ENCODE measurements at places on chromosomes 12 and 14.

DNA sequence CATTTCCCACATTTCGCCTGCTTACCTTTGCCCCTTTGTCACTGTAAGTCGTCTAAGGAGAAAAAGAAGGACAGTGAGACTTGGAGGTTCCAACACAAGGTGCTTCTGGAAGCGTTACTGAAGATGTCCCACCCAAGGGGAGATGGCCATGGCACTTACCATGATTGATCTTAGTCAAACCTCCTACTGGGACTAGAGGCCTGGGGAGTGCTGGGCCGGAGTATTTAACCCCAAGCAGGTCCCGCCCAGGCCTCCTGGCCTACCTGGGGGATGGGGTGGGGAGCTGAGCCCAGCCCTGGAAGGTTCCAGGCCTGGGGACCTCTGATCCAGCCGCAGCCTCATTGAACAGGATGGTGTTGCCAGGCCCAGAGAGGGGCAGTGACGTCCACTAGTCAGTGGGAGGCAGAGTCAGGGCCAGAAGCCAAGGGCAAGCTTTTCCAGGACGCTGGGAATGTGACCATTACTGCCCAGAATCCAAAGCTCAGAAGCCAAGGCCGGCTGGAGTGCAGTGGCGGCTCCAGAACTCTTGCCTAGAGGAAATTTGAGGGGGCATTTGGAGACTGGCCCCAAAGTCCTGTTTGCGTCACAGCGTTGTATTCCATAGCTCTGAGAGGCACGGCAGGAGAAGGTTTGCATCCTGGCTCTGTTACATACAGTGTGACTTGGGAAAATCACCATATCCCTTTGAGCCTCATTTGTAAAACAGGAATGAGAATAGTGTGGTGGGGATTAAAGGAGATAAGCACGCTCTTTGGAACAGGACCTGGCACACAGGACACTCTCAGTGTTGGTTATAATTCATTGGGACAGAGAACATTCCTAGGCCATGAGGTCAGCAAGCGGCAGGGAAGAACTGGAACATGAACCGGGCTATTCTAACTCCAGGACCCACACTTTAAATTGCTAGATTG is at the start of gene HPD:
Gene HPD (minus strand): TSS at position 198 of the 911 bp plus-strand sequence. CDS start 36 bp downstream, at position 162.
- DNase-seq, result peak; percentile 9

DNA sequence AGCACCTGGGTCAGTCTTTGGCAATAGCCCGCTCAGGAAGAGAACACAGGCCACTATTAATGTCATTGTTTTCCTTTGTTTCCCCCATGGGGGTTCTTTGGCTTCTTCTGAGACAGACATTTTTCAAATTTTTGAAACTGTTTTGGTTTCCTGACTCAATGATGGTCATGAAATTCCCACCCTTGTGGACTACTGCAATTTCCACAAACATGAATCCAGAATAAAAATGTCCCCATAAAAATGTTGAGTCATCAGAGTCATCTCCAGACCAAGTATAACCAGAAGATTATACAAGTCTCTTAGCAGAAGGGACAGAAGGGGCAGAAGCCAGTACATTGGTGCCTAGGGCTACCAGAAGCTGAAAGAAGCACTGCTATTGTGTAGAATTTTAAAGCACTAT is 29.1 kb downstream of the SLCO1A2 start:
- no peak for DNase-seq

GRCh38 chr12:42143452-42144157 is 1.1 kb downstream of the GXYLT1 start:
- peak; percentile 8 for DNase-seq

DNA sequence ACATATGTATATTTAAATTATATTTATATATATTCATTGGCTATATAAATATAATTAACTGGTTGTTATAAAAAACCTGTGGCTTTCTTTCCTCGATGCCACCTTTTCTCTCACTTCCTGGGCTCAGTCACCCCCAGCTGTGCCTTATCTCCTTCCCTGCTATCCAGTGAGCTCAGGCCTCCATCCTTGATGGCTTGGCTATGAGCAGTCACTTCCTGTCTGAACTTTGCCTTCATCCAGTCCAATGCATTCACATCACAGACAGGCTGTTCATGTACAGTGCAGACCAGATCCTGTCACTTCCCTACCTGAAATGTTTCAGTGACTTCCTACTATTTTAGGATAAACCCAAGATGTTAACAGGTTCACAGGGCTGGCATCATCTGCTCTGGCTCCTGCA is 115.3 kb upstream of the PRB2 start:
- DNase-seq, result peak; percentile 22

DNA sequence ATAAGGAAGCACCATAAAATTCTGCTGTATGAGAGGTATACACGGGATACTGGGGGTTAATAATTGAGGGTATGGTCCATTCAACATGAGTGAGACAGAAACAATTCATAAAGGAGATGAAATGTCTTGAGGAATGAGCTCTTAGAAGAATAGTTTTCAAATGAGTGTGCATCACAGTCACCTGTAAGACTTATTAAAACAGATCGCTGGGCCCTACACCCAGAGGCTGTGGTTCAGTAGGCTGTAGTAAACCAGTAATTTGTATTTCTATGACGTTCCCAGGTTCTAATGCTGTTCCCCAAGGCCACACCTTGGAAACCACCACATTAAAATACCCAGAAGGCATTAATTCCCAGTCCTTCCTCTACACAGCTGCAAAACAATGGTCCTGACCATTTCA is 49.6 kb downstream of the CAND1 start:
- no peak for DNase-seq

DNA sequence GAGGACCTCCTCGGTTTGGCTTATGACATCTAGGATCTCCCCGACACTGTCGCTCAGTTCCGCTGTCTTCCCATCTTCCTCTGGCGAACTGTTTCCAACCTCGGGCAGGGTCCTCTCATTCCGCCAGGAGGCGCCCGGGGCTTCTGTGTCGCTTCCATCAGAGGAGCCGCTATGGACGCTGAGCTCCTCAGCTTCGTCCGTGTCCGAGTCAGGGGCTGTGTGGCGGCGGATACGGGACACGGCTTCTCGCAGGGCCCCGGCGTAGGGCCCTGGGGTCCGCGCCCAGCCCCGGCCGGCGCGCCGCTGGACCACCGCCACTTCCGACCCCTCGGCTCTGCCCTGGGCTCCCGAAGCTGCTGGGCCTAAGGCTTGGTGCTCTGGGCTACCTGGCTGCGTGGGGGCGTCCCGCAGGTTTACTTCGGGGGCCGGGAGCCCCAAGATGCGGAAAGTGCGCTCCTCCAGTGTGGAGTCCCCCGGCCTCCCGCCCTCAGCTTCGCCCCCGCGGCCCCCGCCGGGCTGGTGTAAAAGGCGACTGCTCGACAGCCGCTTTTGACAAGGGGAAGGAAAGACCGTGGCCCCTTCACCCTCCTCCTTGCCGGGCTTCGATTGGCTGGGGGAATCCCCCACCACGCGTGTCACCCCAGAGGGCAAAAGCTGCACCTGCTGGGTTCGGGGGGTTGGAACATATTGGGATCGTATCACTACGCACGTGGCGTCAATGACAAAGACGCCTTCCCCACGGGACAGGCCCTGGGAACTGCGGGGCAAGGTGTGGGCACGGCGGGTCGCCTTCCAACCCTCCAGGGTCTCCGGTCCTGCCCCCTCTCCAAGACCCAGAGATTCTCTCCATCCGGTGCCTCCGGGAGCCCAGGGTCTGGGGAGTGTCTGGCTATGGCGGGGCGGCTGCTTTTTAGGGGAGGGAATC is 2.1 kb downstream of the DDN start:
- DNase-seq, result no peak

DNA sequence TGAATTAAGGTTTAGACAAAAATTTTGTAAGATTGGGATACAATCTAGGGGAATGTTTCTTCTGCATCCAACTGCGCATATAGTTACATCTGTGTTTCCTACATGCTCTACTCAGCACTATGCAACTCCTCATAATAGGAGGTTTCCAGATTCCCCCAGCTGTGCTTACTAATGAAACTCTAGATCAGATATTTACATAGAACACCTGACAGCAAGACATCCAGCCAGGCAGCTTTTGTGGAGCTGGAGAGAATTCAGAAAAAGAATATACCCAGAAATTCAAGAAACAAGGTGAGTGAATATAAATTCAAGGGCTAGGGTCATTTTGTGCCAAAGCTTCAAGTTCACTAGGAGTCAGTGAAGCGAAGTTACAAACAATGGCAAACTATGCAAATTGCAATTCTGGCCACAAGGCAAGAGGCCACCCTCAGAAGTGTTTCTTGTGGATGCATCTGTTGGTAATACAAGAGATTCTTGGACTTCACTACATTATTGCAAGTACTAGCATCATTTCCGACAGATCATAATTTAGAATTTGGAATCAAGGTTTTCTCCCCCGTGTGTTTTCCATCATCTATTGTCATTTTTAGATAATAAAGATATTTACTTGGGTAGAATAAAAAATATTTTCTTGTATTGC is 341.2 kb upstream of the NAV3 start:
- DNase-seq, result no peak

DNA sequence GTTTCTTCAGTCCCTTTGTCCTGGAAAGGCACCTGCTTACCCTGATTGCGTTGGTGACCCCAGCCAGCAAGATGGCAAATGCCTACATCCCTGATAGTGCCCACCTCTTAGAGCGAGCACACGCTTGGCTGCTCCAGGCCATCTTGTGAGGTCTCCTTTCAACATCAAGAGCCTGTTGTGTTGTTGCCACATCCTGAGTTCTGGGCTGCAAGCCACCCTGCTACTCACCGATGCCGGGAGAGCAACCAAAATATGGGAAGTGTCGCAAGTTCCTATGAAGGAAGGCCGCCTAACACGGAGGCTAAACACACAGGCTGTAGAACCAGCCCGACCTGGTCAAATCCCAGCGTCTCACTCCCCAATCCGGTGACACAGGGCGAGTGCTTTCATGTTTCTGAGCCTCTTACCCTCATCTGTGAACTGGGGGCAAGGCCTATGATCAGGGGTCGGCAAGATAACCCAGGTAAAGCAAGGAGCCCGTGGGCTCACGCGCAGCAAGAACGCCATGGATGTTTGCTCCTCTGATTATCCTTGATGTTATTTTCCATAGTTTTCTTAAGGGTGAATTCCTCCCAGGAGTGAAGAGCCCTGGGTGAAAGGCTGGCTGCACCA is 98.4 kb downstream of the LGMN start:
- DNase-seq, result no peak

GRCh38 chr14:64915797-64916196 is 1.5 kb downstream of the CHURC1 start:
- DNase-seq, result no peak

DNA sequence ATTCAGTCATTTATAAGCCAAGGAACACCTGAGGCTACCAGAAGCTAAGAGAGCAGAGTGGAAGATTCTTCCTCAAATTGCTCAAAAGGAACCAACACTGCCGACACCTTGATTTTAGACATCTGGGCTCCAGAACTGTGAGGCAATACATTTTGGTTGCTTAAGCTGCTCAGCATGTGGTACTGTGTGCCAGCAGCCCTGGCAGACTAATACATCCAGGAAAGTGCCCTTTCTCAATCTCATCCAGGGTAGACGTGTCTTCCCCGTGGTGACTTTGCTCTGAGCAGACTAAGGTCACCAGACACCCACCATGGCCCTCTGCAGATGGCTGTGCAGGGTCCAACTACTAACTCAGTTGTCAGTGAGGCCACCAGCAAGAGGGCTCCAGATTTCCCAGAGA is 122.8 kb downstream of the VRK1 start:
- DNase-seq, result no peak

DNA sequence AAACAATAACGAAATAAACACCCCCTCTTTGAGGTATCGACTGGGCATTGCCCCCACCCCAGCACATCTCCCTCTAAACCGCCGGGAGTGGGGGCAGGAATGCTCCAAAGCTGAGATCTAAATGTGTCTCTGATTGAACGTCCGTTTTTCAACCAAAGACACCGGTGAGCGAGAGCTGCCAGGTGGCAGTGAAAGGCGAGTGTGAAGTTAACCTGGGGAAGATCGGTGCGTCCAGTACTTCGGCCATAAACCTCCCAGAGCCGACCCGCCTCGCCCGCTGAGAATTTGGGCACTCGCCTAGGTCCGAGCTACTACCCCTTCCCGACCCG is 625 bp downstream of the ANGEL1 start:
- DNase-seq, result peak; percentile 25

GRCh38 chr14:99205086-99205688 is 66.8 kb downstream of the BCL11B start:
- no peak for DNase-seq

DNA sequence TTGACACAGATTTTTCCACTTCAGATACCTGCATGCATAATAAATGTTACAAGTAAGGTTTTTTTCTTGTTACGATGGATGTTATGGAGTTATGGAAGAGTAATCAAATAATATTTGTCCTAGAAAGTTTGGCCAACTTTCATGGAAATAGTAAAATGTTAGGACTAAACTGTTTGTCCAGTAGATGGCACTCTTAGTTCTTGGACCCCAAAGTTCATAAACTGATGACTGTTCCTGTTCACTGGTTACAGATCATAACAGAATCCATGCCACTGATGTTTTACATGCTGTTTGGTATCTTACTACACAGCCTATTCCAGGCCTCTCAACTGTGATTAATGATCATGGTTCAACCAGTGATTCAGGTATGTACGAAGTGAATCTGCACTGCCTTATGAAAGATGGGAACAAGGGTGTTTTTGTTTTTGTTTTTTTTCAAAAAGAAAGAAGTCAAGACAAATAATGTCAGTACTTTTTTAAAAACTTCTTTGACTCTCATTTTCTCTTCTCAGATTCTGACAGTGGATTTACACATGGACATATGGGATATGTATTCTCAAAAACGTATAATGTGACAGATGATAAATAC is 48.8 kb upstream of the SLCO1C1 start:
- DNase-seq, result no peak

GRCh38 chr12:93242154-93242972 is 135.4 kb upstream of the NUDT4 start:
- DNase-seq, result no peak

- DNase-seq, result no peak
These were observed 112.2 kb downstream of the GPR135 start for GRCh38 chr14:59352961-59353360.

GRCh38 chr14:106883218-106883692 is 1356.9 kb downstream of the TMEM121 start:
- peak; percentile 22 for DNase-seq

- DNase-seq, result no peak
These were observed 212.6 kb downstream of the PCNX1 start for GRCh38 chr14:71119832-71120231.

DNA sequence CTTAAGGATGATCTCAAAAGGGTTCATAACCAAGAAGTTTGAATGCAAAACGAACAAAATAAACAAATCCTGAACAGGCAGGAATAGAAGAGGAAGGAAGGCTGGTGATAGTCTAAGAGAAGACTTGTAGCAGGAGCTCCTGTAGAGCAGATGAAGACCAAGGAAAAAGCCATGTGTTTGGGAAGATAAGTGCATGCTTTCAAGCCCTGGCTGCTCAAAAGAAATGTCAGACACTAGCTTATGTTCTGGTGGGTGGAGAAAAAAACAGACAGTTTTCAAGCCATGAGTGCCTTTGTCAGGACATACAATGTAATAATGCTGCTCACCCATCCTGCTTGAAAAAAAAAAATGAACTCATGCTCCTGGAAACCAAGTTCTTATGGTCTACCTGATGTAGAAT is 27.4 kb downstream of the TAOK3 start:
- DNase-seq, result no peak

Measured in SW 1271 (cell line).